ENCODE measurements at places on chromosomes 5 and 9.

DNA sequence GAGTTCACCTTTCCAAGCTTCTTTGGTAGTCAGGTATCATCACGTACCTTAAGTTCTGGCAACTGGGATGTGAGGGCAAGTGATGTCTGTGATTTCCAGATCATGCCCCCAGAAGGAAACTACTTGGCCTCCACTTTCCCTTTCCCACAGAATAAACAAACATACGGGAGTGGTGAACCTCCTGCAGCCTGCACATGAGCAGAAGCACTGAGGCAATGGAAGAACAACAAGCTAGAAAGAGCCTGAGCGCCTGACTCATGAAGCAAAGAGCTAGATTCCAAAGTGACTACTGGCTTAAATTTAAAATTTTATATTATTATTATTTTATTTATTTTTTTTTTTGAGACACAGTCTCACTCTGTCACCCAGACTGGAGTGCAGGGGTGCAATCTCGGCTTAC lies 35.0 kb downstream of the ARL15 start:
- no peak for DNase-seq

DNA sequence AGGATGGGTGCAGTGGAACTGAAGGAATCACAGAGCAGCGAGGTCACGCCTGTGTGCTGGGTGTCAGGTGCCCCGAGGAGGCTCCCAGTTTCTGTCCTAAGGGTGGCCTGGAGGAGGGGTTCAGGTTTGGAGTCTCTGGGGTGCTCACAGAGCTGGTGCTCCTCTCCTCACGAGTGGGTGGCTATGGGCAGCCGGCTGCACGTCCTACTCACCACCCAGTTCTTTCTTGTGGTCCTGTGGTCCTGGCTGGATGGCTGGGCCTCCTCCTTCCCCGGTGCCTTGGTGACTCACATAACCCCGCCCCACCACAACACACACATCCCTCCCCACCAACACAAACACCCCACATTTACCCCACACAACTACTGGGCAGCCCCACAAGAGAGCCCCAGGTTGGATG lies 9.9 kb upstream of the PTGS1 start:
- DNase-seq: no peak

GRCh38 chr9:117344892-117345660 lies 69.8 kb downstream of the ASTN2 start:
- peak; percentile 69 for DNase-seq

DNA sequence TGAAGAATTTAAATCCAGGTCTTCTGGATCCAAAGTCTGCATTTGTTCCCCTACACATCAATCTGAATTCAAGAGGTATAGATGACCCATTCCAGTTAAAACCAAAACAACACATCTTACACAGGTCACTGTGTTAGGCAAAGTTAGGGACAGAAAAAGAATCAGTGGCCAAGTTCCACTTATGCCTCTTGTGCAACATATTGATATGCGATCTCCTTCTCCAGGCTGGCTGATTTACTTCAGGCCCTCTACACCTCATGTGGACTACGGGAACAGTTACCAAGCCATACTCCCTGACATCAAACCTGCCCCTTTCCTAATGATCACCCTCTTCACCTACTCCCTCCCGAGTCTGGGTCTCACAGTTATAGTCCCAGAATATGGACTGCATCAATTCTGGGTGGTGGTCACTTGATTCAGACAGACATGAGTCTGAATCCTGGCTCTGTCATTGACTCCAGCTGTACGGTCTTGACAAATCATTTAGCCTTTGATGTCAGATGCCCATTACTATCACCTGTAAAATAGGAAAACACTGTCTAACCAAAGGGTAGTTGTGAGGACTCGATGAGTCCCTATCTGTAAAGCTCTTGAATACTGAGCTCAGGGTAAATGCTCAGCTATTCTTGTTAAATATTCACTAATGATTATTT lies 26.0 kb downstream of the GOLGA1 start:
- no peak for DNase-seq

- DNase-seq: no peak
These were observed 71.7 kb upstream of the FCN1 start for GRCh38 chr9:134989206-134990065.

DNA sequence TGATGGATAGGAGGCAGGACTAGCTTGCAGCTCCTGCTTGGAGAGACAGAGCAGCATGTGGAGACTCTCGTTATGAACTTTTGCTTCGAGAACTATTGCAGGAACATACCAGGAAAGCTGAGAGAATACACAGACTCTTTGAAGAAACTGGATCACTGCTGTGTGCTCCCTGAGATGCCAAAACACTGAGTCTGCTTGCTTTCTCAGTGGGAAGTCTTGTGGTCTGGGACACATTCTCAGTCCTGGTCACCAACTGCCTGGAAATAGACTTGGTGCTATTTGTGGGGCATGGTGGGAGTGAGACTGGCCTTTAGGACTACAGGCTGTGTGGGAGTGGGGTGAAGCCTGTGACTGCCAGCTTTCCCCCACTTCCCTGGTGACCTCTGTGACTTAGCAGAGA lies 252.6 kb downstream of the MED10 start:
- DNase-seq: no peak

DNA sequence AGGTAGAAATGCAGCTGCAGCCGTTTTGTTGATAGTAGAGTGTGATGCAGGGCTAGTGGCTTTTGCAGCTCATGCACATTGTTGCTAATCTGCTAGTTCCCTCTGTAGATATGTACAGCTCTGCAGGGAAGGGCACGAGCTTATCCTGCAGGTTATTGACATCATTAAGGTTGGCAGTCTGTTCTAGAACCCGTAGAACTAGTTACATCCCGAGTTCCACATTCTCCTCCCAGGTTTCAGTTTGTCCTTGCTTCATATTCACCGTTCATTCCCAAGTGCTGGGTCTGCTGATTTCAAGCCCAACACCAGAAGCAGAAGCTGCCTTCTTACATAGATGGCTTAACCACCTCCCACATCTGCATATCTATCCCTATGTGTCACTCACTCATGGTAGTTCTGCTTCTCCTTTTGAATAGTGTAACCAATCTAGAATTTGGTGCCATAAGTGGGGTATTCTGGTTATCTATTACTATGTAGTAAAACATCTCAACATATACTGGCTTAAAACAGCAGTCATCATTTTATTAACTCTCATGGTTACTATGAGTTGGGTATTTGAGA lies 38.1 kb downstream of the CRHBP start:
- DNase-seq: no peak

DNA sequence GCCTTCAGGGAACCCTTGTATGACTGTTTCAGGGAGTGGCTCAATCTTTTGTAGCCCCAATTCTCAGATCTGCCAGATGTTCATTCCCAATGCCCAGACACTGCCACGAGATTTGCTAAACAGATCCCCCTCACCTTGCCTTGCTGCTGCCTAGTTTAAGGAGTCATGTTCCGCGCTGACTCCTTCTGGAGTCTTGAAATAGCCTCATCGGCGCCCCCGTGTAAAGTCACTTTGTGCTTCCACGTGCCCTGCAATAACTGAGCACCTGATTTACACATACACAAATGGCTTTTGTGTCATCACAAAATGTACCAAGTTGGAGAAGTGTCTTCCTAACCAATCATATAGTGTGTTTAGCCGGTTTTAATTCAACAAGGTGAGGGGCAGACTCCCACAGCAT lies 62.3 kb downstream of the PRRT1B start:
- no peak for DNase-seq

- peak; percentile 12 for DNase-seq
These were observed 6.9 kb upstream of the ZBTB5 start for GRCh38 chr9:37471942-37472684.

DNA sequence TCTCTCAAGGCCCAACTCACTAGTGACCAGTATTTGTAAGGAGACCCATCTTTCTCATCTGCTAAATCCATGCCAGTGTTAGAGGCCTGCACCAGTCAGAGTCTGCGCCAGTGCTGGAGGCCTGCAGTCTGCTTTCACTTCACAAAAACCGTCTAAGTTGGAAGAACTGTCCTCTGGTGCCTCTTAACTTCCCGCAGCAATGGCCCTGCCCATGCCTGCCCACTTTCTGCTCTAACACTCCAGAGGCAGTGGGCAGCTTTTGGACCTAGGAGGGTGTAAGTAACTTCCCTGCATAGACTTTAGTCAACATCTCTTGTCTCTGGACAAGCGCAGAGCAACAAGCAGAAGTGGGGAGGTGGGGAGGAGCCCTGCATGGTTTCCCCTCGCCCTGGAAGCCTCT lies 152.9 kb downstream of the AUH start:
- no peak for DNase-seq
